ENCODE measurements at places on chromosomes 3 and 15.

GRCh38 chr3:33699275-33699674, 18.8 kb downstream of the CLASP2 start:
- DNase-seq: no peak

DNA sequence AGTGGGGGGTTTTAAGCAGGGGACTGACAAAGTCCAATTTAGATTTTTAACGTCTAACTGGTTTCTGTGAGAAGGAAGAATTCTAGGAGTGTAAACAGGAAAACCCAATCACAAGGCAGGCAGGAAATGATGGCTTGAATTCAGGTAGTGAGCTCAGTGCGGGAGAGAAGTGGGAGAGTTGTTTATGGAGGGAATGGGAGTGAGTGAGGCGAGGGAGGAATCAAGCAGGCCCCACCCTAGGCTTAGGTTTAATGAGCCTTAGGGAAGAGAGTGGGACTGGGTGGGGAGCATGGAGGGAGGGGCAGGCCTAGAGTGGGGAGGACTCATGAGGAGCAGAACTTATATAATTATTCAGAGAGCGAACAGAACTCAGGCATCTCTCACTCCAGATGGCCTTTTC, 17.9 kb downstream of the VIPR1 start:
- no peak for DNase-seq

DNA sequence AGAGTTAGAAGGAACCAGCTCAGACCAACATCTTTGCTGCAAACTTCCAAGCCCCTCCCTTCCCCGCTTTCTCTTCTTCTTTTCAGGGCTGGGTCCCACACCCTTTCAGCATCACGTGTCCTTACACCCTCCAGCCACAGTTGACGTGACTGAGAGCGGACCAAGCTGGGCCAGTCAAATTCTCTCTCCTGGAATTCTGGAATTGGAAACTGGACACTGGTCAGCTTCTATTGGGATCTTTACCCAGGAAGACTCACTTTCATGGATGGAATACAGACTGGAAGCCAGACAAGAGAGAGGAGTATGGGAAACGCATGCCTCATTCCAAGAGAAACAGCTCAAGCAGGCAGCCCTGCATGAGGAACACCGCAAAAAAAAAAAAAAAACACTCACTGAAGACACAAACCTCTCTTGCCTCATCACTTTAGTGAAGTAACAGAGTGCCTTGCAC, 12.4 kb upstream of the TPM1 start:
- no peak for DNase-seq

GRCh38 chr15:60773901-60774300, 295.0 kb upstream of the ICE2 start:
- no peak for DNase-seq

GRCh38 chr15:69013726-69014406, 629 bp upstream of the NOX5 start:
- DNase-seq: no peak

DNA sequence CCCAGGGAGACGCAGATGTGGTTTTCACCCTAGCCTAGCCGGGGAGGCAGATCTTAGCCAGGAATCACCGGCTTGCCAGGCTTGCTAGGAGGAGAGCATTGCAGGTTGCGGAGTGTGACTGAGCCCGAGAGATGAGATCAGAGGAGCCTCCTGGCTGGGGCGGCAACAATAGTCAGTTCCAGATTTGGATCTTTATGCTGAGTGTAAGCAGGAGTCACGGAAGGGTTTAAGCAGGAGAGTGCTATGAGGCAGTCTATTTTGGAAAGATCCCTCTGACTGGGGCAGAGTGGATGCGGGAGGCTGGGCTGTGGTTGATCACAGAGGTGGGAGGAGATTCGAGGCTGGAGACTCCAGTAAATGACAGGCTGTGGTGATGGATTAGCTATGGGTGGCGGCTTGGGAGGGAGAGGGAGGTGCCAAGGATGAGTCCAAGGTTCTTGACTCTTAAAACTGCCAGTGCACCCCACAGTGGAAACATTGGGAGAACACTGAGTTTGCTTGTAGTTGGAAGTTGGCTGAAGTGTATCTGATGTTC, 10.4 kb upstream of the BAHD1 start:
- no peak for DNase-seq

DNA sequence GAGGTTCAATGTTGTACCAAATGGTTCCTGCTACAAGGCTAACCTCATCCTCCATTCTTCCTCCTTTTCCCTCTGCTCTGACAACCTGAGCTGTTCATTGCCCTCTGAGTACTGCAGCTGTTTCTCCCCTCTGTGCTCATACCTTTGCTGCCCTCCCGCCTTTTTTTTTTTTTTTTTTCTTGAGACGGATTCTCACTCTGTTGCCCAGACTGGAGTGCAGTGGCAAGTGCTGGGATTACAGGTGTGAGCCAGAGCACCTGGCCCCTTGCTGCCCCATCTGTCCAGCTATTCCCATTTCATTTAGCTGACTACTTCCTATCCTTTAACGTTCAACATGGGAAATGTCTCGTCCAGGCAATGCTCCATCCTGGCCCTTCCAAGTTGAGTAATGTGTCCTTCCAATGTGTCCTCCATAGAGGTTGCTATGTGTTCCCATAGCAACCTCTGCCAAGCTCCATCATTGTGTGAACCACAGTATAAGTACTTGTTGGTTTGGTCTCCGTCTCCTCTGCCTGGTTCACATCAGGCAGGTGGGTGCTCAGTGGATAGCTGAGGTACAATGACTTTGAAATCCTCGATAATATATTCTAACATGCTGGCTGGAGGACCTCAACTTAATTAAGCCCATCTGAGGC, 179.9 kb upstream of the ANKRD28 start:
- no peak for DNase-seq

GRCh38 chr15:62644889-62645742, 397.4 kb upstream of the TPM1 start:
- DNase-seq: no peak

DNA sequence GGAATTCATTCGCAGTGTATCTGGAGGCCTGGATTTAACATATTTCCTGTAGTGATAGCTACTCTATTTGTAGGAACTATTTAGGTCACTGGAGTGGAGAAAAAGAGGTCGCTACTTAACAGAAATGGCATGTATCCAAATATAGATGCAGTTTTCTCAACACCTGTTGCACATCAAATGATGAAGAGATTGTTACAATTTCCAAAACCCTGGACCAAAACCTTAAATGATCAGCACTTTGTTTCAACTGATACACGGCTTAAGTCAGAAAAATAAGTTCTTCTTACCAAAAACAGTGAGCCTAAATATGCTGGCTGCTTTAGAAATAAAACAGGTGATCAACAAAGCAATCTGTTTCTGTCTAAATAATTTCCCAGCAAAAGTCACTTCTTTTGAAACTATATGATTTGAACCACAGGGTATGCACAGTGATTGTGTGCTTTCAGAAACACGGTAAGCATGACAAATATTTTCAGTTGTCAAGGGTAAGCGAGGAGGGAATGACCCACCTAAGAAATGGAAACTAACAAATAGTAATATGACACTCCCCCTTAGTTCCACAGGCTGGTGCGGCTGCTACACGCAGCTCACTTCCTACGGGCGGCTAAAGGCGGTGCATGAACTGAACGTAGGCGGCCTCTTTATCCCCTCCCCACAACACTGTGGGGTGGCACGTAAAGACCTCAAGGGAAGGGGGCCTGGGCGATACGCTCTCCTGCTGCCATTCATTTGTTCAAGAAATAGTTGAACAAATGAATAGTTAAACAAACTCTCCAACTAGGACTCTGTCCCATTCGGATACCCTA, 1.1 kb downstream of the EHD4 start:
- DNase-seq: peak; percentile 46

DNA sequence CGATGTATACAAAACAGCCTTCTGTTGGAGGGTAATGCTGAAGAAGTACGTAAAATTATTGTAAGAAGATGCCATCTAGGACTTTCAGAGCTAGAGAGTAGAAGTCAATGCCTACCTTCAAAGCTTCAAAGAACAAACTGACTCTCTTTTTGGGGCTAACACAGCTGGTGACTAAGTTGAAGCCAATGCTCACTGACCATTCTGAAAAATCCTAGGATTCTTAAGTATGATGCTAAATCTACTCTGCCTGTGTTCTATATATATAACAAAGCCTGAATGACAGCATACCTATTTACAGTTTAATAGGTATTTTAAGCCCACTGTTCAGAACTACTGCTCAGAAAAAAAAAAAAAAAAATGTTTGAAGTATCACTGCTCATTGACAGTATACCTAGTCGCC, 18.9 kb downstream of the ADPGK start:
- no peak for DNase-seq

DNA sequence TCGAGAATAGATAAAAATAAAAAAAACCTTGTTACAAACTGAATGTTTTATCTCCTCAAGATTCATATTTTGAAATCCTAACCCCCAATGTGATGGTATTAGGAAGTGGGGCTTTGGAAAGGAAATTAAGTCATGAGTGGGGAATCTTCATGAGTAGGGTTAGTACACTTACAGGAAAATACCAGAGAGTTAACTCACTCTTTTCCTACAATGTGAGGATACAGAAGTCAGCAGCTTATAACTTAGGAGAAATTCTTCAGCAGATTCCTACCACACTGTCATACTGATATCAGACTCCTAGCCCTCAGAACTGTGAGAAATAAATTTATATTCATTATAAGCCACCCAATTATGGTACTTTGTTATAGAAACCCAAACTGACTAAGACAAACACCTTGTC, 453.1 kb downstream of the GBE1 start:
- DNase-seq: no peak

DNA sequence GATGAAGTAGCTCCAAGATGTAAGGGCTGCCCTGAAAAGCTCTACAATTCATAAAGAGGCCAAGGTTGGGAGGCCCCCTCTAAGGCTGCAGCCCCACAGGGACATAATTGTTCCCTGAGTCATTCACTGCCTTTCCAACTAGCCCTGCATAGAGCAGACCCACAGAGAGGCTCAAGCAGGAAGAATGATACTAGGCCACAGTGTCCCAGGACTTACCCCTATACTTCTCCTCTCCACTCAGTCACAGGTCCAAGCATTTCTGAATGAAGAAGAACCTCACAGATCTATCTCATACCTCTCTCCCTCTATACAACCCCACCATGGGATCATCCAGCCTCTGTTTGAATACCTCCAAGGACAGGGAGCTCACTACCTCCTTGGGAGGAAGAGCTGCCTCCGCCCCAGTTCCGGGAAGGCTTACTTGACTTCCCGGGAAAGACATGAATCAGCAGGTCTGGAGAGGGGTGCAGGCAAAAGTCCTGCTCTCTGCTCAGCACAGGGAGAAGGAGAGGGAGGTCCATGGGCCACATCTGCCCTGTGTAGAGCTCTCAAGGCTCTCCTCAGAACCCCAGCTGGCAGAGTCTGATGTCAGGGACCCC, 6.9 kb upstream of the SKIC8 start:
- DNase-seq: no peak

DNA sequence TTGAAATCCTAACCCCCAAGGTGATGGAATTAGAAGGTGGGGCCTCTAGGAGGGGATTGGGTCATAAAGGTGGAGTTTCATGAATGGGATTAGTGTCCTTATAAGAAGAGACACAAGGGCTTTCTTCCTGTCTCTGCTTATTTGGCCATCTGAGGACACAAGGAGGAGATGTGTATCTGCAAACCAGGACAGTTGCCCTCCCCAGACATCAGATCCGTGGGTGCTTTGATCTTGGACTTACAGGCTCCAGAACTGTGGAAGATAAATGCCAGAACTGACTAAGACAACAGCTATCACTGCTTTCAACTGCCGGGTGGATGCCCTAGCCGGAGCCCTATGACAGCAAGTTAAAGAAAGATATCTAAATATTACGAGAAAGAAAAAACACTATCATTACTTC, 94.4 kb downstream of the CHRNA7 start:
- no peak for DNase-seq

DNA sequence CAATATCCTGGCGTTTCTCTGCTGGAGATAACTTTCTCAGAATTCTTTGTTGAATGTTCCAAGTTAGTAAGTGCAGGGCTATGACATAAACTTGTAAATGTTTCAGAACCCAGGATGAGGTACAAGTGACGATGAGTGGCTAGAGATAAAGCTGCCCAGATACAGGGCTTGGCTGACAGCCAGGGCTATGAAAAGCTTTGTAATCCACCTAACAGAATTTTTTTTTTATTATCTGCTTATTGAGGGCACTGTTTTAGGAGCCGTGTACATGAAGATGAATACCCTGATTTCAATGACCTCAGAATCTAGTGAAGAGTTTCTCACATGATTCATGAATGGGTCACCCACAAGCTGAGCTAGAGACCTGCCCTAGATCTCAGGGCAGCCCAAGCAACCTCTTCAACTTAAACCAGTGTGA, 431.4 kb downstream of the DIPK2A start:
- DNase-seq: no peak

DNA sequence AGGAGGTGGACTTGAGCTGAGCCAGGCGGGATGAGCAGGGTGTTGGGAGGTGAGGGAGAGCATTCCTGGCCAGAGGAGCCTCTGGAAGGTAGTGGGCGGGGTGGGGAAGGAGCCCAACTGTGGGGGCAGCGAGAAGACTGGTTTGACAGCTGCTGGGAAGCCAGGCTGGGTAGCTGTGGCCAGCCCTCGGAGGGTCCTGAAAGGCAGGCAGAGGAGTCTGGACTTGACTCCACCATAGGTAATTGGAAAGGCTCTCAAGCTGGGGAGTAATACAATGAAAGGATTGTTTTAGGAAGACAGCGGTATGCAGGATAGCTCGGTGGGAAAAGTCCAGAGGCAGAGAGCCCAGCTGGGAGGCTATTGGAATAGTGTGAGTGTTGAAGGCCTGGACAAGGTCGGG, 17.2 kb downstream of the EPHB3 start:
- no peak for DNase-seq

DNA sequence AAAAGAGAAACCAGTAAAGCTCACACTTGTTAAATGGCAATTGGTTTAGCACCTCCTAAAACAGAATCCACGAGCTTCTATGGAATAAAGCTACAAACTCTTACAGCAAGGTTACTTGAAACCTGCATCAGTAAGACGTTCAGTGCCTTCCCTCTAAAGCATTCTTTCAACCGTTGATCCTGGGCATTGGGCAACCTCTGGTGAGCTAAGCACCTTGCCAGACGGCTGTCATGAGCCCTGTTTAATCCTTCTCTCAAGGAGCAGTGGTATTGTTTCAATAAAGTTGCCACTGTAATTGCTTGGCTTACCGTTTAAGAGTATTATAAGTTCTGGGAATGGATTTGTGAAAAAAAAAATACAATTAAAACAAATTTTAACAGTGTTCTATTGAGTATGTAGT, 75.0 kb downstream of the COL8A1 start:
- DNase-seq: no peak

DNA sequence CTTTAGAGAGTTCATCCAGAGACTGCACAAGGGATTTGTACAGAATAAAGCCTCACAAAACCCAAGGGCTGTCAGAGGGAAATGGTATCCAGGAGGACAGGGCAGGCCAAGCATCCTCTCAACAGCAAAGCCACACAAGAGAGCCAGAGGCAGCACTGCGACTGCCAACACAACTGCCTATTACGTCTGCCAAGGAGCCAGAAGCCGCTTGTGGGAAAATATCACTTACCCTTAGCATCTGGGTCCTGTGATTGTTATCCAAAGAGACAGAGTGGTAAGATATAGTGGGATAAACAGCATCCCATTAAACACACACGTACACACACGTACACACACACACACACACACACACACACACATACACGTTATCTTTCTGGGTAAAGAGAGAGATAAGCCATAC, 618.3 kb upstream of the AGTR1 start:
- DNase-seq: no peak

Data from stimulated activated CD4-positive, alpha-beta T cell treated with anti-CD3 and anti-CD28 coated beads, Interleukin-1b, Interleukin-23, amount 100 ng/mL, for 1 hour (primary cell).